ENCODE measurements at places on chromosomes 3 and 15. TPM values are rescaled to one million over a fixed set of nuclear protein-coding genes. Genes with fewer than 3 reads are reported as not detected.

The MYO5A gene
- total RNA-seq, result 28.0 TPM

DNA sequence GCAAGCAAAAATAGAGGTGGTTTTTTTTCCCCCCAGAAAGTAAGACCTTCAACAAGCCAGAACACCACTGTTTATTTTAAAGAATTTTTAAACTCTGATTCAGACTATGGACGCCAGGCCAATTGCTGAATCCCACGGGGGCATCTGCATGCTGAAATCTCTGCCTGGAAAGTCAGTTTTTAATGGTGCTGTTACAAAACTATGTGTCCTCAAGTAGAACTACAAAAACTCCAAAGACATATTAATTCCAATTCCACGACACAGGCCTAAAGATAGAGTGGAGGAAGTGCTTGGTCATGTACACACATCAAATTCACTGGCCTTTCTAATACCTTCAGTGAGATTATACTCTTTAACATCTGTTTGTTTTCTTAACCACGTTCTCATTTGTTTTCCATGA is 490.5 kb upstream of the NR2F2 start:
- no peak for DNase-seq

DNA sequence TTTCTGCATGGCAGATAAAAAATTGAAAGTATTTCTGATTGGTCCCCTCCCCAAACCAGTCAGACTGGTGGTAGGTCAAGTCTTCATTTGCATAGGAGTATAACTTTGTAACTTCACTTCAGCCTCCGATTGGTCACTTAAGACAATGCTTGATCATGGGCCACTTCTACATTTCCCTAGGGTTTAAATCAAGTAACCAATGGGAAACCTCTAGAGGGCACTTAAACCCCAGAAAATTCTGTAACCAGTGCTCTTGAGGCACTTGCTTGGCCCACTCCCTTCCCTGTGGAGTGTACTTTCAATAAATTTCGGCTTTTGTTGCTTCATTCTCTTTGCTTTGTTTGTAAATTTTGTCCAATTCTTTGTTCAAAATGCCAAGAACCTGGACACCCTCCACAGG is 225.5 kb downstream of the ARPP21 start:
- no peak for DNase-seq

- peak; percentile 83 for DNase-seq
Measured at GRCh38 chr3:172125963-172126457, 86.6 kb downstream of the FNDC3B start.

- no peak for DNase-seq
Measured at GRCh38 chr3:98977520-98977919, 76.0 kb upstream of the DCBLD2 start.
